ENCODE measurements at places on chromosomes 3 and 15. TPM values are rescaled to one million over a fixed set of nuclear protein-coding genes. Genes with fewer than 3 reads are reported as not detected.
A peak's percentile ranks its signal among the peaks of the same experiment; 100 is the strongest.

The KIF23 gene
- total RNA-seq: 108 TPM

The C2CD4A gene
- 17.6 TPM for total RNA-seq

The TIMP4 gene
- 0.28 TPM for total RNA-seq

DNA sequence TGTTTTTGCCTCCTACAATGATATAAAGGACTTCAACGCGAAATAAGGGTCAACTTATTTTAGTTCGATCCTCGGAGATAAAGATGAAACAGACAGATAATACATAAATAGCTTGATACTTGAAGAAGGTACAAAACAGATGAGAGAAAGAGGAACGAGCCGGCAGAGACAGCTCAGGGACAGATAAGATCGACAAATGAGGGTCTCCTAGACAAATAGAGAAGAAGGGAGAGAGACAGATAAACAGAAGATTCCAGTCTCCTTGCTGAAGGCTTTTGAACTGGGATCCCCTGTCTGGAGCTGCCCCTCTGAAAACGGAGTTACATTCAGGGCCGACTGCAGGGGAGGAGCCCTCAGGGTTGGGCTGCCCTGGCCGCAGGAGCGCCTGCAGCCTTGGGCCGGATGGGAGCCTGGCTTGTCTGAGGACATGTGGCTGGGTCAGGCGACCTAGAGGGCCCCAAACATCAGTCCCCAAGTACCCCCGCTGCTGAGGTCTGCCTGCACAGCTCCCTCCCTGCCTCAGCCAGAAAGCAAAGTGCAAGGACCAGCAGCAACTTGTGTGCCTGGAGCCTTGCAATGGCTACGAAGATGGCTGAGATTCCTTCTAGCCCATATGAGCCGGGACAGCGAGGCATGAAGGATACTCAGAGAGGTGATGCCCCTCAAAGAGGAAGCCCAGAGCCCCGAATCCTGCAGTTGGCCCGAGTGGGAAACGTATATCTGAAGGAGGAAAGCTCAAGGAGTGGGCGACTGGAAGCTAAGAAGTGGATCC is 926 bp upstream of the SKOR1 start:
- peak overlapping the region; percentile 33 for H3K27ac ChIP-seq
- no peak for DNase-seq
- peak overlapping the region; percentile 77 for H3K4me3 ChIP-seq
- H3K36me3 ChIP-seq: peaks cover 20% of the 10 kb centered on the region
- H3K4me1 ChIP-seq: peaks cover 13% of the 10 kb centered on the region

DNA sequence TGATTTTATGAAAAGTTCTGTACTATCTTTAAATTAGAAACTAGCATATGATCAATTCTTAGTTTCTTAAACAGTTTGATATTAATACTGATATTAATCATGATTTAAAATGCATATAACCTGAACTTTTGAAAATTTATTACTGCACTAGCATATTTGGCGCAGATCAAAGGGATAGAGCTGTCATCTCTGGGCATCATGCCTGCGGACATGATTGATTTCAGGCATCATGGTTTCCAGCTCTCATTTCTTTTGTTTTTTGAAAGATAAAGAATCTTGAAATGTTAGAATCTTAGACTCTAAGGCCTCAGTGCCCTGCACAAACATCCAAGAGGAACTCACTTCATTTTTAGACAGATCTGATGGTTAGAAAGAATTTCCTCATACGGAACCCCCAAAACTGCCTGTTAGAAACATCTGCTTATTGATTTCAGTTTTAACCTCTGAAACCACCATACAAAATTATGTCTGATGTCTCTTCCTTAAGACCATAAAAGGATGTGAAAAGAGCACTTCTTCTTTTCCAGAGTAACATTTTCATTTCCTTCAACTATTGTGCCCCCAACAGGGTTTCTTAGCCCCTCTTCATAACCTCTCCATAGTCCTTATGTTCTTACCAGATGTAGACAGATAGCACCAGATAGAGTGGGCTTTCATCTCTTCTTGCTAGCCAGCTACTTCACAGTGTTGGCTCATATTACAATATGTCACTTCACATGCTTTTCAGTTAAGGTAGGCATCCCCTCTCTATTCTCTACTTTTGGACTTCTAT is 110.8 kb downstream of the BBX start:
- no peaks in the 10 kb centered on the region for H3K4me1 ChIP-seq
- no peaks in the 10 kb centered on the region for H3K36me3 ChIP-seq
- no peak for DNase-seq
- H3K27me3 ChIP-seq: no peaks in the 10 kb centered on the region

GRCh38 chr15:51904931-51905330 is 66.6 kb downstream of the LEO1 start:
- H3K4me1 ChIP-seq: peaks cover 22% of the 10 kb centered on the region
- DNase-seq: no peak
- H3K4me3 ChIP-seq: no peak overlapping the region
- no peak overlapping the region for H3K27ac ChIP-seq

GRCh38 chr15:47399100-47399499 is 318.2 kb upstream of the SEMA6D start:
- H3K27me3 ChIP-seq: no peaks in the 10 kb centered on the region
- H3K36me3 ChIP-seq: no peaks in the 10 kb centered on the region
- no peaks in the 10 kb centered on the region for H3K4me1 ChIP-seq
- no peak overlapping the region for H3K4me3 ChIP-seq
- DNase-seq: no peak
- H3K27ac ChIP-seq: no peak overlapping the region

DNA sequence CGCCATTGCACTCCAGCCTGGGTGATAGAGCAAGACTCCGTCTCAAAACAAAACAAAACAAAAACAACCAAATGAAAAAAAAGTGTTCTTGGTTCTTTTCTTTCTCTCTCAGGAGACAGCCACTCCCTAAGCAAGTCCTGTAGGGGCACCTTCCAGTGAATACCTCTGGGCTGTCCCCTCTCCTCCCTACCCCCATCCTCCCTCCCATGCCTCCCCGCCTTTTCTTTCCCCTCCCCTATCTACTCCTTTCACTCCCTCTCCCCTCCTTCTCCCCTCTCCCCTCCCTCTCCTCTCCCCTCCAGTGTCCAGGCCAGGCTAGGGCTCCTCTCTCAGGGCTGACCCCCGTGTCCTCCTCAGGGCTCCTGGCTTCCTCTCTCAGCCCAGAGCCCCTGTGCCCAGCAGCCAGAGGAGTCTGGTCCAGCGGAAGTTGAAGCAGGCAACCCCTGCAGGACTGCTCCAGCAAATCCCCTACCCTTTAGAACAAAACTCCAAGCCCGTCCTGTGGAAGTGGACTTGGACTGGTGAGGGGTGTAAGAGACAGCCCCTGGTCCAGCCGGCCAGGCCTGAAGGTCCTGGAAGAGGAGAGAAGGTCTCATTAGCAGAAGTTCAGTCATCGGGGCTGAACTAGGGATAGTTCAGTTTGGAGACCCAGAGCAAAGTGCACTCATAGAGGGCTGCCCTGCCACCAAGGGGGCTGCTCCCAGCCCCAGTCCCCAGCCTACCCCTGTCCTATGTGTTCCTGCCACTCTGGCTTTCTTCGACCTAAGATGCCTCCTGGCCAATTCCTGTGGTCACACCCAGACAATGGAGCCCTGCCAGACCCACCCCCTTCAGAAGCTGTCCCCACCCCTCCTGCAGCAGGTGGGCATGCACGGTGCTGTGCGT is 79.8 kb upstream of the IQSEC1 start:
- no peaks in the 10 kb centered on the region for H3K36me3 ChIP-seq
- no peak overlapping the region for H3K4me3 ChIP-seq
- no peaks in the 10 kb centered on the region for H3K4me1 ChIP-seq
- peaks cover 83% of the 10 kb centered on the region for H3K27me3 ChIP-seq
- H3K27ac ChIP-seq: no peak overlapping the region

GRCh38 chr15:86001200-86001599 is 78.5 kb upstream of the AGBL1 start:
- H3K27ac ChIP-seq: no peak overlapping the region
- no peak for DNase-seq
- H3K36me3 ChIP-seq: no peaks in the 10 kb centered on the region
- peaks cover 59% of the 10 kb centered on the region for H3K27me3 ChIP-seq
- H3K4me1 ChIP-seq: no peaks in the 10 kb centered on the region

GRCh38 chr3:24490151-24490550 is 4.5 kb downstream of the THRB start:
- no peaks in the 10 kb centered on the region for H3K27me3 ChIP-seq
- DNase-seq: no peak
- H3K4me1 ChIP-seq: peaks cover 22% of the 10 kb centered on the region
- H3K4me3 ChIP-seq: no peak overlapping the region
- H3K27ac ChIP-seq: no peak overlapping the region

DNA sequence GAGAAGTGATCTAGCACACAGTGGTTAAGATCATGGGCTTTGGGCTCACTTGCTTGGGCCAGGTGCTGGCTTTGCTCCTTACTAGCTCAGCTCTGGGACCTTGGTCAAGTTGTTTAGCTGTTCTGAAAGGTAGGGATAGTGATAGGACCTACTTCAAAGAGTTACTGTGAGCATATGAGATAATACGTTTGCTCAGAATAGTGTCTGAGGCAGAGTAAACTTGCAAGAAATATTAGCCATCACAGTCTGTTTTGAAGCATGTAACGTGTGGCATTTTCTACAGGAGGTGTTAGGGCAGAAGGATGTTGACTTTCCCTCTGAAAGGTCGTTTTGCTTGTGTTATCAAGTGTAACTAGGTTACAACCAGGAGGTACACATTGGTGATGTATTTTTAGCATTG is 34.5 kb upstream of the NFKBIZ start:
- H3K4me1 ChIP-seq: peaks cover 13% of the 10 kb centered on the region
- H3K27me3 ChIP-seq: no peaks in the 10 kb centered on the region
- no peak for DNase-seq
- H3K36me3 ChIP-seq: no peaks in the 10 kb centered on the region

DNA sequence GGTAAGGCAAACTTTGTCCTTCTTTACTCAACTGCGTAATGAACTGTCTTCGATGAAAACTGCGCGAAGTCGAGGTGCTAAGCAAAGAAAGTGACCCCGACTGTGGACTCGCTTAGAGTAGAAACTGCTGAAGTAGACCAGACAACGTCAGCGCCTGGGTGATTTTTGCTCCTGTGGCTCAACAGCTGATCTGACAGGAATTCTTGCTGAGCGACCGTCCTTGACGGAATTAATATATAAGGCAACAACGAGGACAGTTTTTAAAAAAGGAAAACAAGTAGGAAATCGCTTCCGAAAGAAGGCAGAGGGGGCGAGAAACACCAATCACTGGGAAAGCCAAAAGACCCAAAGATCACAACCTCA is 541 bp downstream of the RPS27L start:
- H3K36me3 ChIP-seq: peaks cover 24% of the 10 kb centered on the region
- no peaks in the 10 kb centered on the region for H3K4me1 ChIP-seq
- H3K27me3 ChIP-seq: no peaks in the 10 kb centered on the region

DNA sequence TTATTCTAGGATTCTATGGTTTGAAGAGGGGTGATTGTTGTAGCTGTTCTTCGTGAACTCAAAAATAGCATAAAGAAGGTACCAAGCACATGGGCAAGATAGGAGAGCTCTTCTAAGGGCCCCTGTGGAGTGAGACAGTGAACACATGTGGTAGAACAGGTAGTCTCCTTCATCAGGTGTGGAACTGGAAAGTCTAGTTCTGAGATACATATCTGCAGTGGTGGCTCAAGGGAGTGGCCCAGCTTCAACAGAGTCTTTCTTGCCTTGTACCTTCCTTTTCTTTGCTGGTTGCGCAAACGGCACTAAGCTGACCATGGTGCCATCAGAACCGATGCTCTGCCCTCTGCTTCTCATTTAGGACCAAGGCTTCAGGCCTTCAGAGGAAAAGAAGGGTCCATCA is 65.2 kb downstream of the CERS3 start:
- H3K4me3 ChIP-seq: no peak overlapping the region
- H3K27ac ChIP-seq: no peak overlapping the region
- DNase-seq: peak; percentile 15
- peaks cover 9% of the 10 kb centered on the region for H3K4me1 ChIP-seq
- H3K27me3 ChIP-seq: peaks cover under 1% of the 10 kb centered on the region

DNA sequence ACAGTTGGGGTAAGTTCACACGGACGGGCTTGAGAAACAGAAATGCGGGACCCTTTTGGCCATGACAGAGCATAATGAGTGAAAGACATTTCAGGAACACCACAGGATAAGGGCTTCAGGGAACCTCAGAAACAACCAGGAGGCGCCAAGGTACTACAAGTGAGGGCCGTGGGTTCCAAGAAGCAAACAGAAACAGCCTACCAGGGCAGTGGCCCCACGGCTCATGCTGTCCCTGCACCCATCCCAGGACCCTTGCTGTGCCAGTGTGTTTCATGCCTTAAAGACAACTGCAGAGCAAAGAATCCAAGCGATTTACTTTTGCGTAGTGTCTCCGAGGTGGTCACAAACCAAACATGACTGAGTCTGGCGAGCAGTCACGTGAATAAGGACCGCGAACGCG is 54.0 kb downstream of the RUBCN start:
- no peak overlapping the region for H3K4me3 ChIP-seq
- no peak overlapping the region for H3K27ac ChIP-seq
- no peak for DNase-seq
- H3K4me1 ChIP-seq: no peaks in the 10 kb centered on the region

DNA sequence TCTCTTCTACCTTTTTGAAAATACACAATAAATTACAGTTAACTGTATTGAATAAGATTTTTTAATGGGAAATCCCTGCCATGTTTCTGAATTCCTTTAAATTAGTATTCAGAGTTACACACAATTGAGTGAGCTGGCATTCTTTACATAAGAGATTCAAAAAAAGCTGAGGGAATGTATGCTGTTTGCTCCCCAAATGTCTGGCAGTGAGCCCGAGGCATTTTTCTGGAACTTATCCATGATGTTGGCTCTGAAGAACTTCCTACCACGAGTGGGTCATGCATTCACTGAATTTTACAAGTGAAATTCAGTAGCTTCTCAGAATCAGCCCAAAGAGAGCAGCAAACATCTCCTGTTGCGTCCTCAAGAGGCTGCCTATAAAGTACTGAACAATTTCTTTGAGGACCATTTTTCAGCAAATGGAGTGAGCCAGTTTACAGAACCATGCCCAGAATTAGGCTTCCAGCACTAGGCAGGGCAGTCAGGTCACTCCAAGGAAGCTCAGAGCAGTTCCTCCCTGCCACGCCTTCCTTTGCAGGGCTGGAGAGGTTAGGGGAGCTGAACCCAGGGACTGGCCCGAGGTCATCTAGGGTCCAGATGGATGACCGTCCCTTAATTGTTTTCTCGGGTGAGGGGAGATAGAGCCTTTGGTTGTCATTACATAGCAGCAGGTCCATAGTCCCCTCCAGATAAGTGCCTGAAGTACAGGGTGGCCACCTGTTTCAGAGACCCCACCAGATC is 21.2 kb downstream of the GABRA5 start:
- no peak overlapping the region for H3K4me3 ChIP-seq
- no peaks in the 10 kb centered on the region for H3K27me3 ChIP-seq
- no peaks in the 10 kb centered on the region for H3K4me1 ChIP-seq

GRCh38 chr3:60319179-60319858 is 931.9 kb downstream of the FHIT start:
- DNase-seq: no peak
- peaks cover 5% of the 10 kb centered on the region for H3K36me3 ChIP-seq
- peaks cover 27% of the 10 kb centered on the region for H3K4me1 ChIP-seq
- H3K27me3 ChIP-seq: no peaks in the 10 kb centered on the region
- peak overlapping the region; percentile 25 for H3K27ac ChIP-seq

- no peaks in the 10 kb centered on the region for H3K27me3 ChIP-seq
- no peaks in the 10 kb centered on the region for H3K36me3 ChIP-seq
- no peak overlapping the region for H3K4me3 ChIP-seq
- no peak overlapping the region for H3K27ac ChIP-seq
Measured at GRCh38 chr3:36557021-36557707, 176.9 kb downstream of the STAC start.

- H3K36me3 ChIP-seq: no peaks in the 10 kb centered on the region
- no peak overlapping the region for H3K4me3 ChIP-seq
- peaks cover 9% of the 10 kb centered on the region for H3K4me1 ChIP-seq
- H3K27ac ChIP-seq: no peak overlapping the region
Measured at GRCh38 chr15:45146405-45146804, 16.6 kb downstream of the DUOX1 start.
